ENCODE measurements at places on chromosomes 6 and 20. TPM values are rescaled to one million over a fixed set of nuclear protein-coding genes. Genes with fewer than 3 reads are reported as not detected.

DNA sequence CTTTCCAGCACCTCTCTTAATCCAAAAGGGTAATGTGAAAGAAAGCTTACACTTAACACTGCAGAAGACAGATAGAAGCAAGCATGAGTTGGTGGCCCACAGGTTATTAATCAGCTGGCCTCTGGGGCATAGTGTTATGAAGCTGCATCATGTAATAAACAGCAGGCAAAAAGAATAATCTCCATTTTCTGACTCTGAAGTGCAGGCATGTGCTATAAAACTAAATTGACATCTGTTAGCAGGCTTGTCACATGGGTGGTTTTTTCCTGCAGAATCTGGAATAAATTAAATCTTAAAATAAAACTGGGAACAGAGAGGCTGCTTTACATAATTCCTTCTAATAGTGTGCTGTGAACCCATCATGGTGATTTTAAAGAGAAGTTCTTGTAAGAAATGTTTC is 73.3 kb downstream of the METTL24 start:
- DNase-seq = no peak
- H3K4me1 ChIP-seq = peaks cover 15% of the 10 kb centered on the region
- H3K27me3 ChIP-seq = no peaks in the 10 kb centered on the region
- no peak overlapping the region for H3K4me3 ChIP-seq
- H3K36me3 ChIP-seq = peaks cover 24% of the 10 kb centered on the region
- H3K27ac ChIP-seq = no peak overlapping the region

Gene CHRNA4
- not detected for total RNA-seq

Gene ELOVL4
- 4.6 TPM for total RNA-seq

- H3K4me1 ChIP-seq = no peaks in the 10 kb centered on the region
- no peak for DNase-seq
- no peaks in the 10 kb centered on the region for H3K36me3 ChIP-seq
- H3K27ac ChIP-seq = no peak overlapping the region
- H3K4me3 ChIP-seq = no peak overlapping the region
- H3K27me3 ChIP-seq = no peaks in the 10 kb centered on the region
Measured at GRCh38 chr6:46456297-46456696, 35.0 kb downstream of the RCAN2 start.

Gene KIAA0408
- total RNA-seq = 103 TPM

DNA sequence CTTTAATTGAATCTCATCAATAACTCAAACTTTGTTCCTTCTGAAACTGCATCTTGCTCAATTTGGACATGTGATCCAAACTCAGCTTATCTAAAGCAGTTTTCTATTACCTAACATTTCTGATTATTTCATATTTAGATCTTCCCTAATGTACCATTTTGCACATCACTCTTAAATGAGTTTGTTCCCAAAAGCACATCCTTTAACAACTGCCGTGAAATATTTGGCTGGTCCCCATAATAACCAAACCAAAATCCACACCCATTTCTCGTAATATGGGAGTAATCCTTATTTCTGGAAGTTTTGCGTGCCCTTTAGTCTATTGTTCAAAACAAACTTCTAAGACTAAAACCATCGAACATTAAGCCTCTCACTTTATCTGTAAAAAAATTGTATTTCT is 94.9 kb downstream of the TASP1 start:
- no peak overlapping the region for H3K4me3 ChIP-seq
- H3K27ac ChIP-seq = no peak overlapping the region
- no peaks in the 10 kb centered on the region for H3K36me3 ChIP-seq
- peaks cover 16% of the 10 kb centered on the region for H3K4me1 ChIP-seq
- no peaks in the 10 kb centered on the region for H3K27me3 ChIP-seq

GRCh38 chr20:37274851-37275524 is 13.4 kb upstream of the GHRH start:
- no peaks in the 10 kb centered on the region for H3K27me3 ChIP-seq
- H3K4me1 ChIP-seq = peaks cover 10% of the 10 kb centered on the region
- no peak overlapping the region for H3K4me3 ChIP-seq
- no peak for DNase-seq
- H3K36me3 ChIP-seq = no peaks in the 10 kb centered on the region

- no peak for DNase-seq
- no peaks in the 10 kb centered on the region for H3K4me1 ChIP-seq
- H3K27ac ChIP-seq = no peak overlapping the region
- H3K4me3 ChIP-seq = no peak overlapping the region
Measured at GRCh38 chr6:37913210-37913609, 93.7 kb downstream of the ZFAND3 start.
